ENCODE measurements at places on chromosomes 5 and 9.

DNA sequence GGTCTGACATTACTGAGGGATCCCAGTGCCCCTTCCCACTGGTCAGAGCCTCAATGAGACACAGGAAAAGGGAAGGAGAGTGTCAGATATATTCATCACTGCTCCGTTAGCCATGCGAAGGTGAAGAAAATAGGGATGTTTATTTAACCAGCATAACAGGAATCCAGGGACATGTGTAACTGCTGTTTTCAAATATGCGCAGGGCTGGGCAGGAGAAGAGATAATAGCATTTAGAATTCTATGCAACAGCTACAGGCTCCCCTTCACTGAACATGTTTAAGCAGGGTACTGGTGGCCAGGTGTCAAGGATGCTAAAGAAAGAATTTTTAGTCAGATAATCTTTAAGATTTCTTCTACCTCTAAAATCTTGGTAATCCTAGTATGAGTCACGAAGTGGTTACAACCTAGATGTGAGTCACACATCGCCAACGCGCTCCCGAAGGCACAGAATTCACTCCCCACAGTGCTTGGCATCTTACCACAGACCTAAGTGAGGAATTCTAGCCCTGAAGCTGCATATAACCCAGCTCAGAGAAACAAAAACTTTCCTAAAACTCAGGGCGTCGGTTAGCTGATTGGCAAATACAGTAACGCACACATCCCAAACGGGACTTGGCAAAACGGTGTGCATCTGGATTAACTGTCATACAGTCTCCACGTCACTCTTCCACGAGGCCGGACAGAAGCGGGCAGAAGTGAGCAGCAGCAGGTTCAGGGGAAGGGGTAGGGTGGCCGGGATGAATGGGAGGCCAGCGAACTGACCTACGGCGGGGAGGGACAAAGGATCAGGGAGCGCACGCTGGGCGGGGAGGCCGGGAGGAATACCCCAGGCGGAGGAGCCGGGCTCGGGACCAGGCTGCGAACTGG lies 1.1 kb downstream of the CTNNAL1 start:
- peak; percentile 8 for DNase-seq

DNA sequence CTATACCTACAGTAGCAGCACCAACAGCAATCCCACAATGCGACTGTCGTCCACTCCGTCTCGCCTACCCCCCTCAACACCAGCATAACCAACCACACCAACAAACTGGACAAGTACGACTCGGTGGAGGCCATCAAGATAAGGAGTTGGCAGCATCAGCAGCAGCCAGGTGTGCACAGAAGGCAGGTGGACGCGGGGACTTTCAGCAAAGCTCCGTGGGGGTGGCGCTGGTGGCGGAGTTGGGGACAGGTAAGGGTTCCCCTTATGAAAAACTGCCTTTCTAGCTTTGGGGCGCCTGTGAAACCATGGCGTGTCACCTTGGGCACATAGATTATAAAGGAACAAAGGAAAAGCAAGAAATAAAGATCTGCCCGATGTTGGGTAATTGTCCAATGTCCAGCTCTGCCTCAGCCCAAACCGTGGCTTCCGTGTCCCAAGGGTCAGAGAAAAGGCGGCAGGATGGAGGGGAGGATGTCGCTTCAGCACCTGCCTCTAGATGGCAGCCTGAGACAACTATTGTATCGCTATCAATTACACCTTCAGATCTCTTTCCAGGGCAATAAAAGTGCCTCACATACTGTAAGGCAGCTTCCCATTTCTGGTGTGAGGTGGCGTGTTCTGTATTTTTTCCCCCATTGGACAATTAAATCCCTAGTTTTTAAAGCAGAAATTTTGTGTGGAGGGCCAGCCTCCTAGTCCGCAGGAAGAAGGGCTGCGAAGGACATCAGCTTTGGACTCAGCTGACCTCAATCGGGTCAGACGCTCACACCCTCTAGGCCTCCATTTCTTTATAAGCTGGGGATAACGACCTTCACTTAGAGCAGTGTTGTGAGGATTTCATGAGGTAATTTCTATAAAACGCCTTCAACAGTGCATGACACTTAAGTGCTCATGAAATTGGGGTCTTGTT lies 58.8 kb downstream of the MTRR start:
- DNase-seq: peak; percentile 80

- no peak for DNase-seq
Measured at GRCh38 chr9:26802921-26803320, 89.7 kb downstream of the CAAP1 start.

DNA sequence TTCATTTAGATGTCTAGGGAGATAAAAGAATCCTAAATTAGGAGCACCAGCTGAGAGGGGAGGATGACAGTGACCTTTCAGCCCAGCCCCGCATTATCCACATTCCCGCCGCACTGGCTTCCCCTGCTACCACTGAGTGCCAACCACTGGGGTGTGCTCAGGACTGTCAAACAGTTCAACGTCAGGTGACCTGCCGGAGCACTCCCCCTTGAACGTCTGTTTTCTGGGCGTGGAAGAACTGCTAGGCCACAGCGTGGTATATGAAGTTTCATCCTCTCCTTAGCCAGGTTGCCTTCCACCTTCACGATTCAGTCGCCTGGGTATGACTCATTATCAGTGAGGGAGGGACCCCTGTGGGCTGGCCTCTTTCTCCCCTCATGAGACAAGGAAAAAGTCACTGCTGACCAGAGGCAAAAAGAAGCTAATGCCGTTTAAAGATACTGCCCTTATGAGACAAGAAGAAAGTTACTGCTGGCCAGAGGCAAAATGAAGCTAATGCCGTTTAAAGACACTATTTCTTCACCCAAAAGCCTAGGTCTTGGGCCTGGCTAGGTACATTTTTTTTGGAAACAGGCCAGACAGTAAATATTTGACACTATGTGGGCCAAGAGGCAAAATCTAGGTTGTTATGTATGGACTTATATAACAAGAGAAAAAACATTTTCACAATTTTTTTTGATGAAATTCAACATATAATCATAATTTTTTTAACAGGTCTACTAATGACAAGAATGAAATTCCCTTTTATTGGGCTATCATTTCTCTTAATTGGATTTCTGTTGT lies 4.6 kb downstream of the NMRK1 start:
- no peak for DNase-seq

- no peak for DNase-seq
Measured at GRCh38 chr9:114930056-114930812, at the start of gene TNFSF8. Gene TNFSF8 (minus strand): TSS chr9:114930591. CDS start chr9:114930303, 288 bp downstream.

- DNase-seq: peak; percentile 53
Measured at GRCh38 chr5:55160493-55161209, 680 bp downstream of the GPX8 start.

GRCh38 chr5:150189326-150189725 lies 536 bp upstream of the SLC6A7 start:
- no peak for DNase-seq

DNA sequence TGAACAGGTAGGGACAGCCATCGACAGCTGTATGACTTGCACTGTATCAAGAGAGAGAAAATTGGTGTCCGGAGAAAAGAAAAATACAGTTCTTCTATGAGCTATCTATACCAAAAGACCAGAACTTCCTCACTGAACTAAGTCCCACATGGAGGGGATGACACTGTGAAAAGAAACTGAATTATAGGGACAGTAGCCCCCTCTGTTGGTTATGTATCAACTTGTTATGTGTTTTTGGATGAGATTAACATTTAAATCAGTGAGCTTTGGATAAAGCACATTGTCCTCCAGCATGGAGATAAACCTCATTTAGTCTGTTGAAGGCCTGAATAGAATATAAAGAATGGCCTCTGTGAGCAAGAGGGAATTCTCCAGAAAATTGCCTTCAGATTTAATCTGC lies 176.6 kb upstream of the SH3GL2 start:
- no peak for DNase-seq

- DNase-seq: no peak
Measured at GRCh38 chr5:116613445-116613844, 38.8 kb upstream of the SEMA6A start.

DNA sequence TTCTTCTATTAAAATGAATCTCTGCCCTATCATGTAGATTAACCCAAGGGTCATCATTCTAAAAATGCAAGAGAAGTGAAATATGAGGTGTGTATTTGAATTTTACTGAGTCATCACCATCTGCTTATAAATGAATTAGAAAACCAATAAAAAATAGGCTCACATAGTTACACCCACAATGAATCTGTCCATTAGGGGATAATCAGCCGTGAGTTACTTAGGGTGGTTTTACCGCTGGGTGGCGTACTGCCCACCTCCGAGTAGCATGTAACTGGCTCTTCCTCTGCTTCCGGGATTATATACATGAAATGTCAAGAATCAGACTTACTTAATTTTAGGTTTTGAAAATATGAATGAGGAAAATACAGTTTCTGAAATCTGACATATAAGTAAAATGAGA lies 332.9 kb upstream of the CCNG1 start:
- DNase-seq: no peak

DNA sequence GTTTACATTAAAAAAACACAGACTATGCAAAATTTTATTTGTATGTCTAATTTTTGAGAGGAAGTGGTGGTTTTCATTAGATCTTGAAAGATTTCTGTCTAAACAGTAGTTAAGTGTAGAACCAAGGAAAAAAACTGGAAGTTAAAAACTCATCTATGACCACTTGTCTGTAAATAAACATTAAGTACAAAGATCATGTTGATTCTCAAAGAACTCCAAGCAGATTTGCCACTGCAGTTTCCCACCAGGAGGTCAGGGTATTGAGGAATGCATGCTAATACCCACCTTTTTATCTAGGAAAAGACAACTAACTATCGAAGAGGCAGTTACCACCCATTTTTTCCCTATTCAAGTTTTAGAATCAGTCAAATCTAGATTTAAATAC lies 1.9 kb downstream of the STOM start:
- no peak for DNase-seq

- DNase-seq: no peak
Measured at GRCh38 chr9:124512806-124513204, 5.6 kb upstream of the NR5A1 start.

DNA sequence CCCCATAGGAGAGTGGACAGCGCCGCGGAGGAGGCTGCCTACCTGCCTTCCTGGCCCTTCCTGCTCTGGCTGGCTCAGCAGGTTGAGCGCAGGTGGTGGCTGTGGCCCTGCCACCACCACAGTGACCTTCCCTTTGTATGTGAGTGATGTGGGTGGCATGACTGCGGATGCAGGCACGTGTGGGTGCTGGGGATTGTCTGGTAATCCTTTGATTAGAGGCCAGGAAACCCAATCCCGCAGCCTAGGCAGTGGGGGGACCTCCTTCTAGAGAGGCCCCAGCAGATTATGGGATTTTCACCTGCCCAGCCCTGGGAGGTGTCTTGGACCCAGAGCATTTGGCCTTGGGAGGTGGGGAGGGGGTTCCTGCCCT lies 16.5 kb downstream of the RXRA start:
- no peak for DNase-seq

- no peak for DNase-seq
Measured at GRCh38 chr9:105858877-105859276, 164.5 kb downstream of the TMEM38B start.

GRCh38 chr5:139668064-139668880 lies 20.1 kb downstream of the CXXC5 start:
- no peak for DNase-seq

DNA sequence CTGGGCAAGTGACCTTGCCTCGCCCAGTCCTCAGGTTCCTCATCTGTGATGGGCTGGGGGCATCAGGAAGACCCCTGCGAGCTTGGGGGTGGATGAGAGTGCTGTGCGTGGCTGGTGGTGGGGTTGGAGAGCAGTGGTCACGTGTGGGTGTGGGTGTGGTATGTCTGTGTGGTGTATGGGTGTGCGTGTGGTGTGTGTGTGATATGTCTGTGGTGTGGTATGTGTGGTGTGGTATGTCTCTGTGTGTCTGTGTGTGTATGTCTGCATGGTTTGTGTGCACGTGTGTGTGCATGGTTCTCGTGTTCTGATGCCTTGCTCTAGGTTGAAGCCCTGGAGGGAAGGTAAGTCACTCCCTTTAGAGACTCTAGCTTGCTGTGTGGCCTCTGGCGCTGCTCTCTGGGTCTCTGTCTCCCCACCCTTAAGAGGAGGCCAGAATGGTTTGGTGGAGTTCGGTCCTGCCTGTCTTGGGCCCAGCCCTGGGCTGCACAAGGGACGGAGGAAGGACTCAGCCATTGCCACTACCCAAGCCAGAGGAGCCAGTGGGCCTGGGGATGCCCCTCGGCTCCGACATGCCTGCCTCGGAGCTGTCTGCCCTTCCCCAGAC lies 87.0 kb downstream of the RXRA start:
- no peak for DNase-seq

DNA sequence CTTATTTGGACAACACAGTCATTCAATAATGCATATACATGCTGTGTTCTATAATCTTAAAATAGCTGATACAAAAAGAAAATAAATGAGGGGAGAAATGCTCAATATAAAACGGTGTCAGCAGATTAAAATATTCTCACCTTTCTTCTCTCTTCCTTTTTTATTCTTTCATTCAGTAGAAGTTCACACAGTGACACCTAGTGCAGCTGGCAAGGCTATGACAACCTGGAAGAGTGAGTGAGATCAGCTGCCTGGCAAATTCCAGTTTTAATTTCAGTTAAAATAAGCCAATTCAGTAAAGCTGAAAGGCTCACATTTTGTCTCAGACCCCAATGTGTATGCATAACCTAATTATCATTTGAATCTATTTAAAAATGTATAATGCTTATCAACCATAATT lies 150.3 kb downstream of the RASEF start:
- DNase-seq: no peak

DNA sequence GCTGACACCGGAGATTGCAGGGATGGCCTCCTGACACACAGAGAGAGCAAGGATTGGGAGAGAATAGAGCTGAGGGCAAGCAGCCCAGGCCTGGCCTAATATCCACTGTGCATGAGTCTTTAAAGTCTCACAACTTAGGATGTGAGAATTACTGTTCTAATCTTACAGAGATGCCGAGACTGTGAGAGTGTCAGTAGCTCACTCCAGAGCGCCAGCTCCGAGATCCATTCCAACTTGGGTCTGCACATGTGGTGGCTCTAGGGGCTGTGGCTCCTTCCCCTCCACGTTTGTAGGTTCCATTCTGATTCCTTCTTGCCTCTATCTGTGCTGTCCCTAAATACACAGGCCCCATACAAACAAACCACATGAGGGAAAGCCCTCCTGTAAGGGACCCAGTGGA lies 304.6 kb downstream of the MLLT3 start:
- no peak for DNase-seq

- no peak for DNase-seq
Measured at GRCh38 chr5:66992547-66992946, 204.1 kb downstream of the CD180 start.

GRCh38 chr5:115246361-115246991 lies 16.2 kb downstream of the PGGT1B start:
- DNase-seq: peak; percentile 86

GRCh38 chr5:1765141-1765879 lies 34.3 kb downstream of the MRPL36 start:
- DNase-seq: no peak
